ENCODE measurements at places on chromosomes 13 and 19.
A peak's percentile ranks its signal among the peaks of the same experiment; 100 is the strongest.

DNA sequence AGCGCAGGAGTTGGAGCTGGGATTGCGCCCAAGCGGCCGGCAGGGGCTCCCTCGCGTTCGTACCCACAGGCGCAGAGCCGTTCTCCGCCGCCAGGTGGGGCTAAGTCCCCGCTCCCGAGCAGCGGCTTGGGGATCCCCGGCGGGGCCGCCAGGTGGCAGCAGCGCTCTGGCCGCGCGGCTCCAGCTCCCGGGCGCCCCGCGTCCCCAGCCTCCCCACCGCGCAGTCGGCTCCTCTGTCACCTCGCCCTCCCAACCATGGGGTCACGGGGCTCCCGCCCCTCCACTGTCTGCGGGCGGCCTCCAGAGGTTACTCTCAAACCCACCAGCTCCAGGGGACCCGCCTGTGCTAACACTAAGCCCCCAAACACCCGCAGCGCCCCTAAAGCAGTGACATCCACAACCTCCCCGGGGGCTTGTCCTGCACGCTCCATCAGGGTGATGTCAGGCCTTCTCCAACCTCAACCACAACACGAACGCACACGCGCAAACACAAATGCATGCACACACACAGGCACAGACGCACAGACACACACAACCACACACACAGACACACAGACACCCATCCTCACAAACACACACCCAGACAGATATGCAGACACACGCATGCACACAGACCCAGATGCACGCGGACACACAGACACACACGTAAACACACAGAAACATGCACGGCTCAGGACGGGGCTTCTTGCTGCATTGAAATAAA, 18.4 kb upstream of the KCTD15 start:
- DNase-seq = peak; percentile 60

DNA sequence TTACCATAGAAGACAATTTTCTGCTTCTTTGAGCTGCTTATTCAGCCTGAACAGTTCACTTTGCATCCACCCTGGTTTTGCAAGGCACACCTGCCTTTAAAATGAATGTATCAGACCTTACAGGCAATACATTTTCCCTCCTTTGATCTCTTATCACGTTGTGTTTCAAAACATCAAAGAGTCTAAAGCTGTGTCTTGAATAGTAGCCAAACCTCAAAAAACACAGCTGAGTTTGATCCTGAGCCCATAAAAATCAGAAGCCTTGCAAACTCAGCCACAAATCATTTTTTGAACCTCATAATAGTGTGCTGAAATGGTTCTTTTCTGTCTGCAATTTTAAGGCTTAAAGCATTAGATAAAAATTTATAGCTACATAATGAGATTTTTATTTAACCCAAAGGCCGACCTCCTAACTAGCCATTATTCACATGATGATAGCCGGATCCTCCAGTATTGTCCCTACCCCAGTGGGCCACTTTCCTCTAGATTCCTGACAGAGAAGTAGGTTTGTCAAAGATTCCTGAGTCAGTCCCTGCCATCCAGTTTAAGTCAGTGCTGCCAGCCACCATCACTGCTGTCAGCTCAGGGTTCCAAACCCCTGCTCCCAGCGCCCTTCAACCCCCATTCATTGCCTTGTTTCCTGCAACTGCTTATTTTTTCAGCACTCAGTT, 71.8 kb downstream of the CAB39L start:
- no peak for DNase-seq

DNA sequence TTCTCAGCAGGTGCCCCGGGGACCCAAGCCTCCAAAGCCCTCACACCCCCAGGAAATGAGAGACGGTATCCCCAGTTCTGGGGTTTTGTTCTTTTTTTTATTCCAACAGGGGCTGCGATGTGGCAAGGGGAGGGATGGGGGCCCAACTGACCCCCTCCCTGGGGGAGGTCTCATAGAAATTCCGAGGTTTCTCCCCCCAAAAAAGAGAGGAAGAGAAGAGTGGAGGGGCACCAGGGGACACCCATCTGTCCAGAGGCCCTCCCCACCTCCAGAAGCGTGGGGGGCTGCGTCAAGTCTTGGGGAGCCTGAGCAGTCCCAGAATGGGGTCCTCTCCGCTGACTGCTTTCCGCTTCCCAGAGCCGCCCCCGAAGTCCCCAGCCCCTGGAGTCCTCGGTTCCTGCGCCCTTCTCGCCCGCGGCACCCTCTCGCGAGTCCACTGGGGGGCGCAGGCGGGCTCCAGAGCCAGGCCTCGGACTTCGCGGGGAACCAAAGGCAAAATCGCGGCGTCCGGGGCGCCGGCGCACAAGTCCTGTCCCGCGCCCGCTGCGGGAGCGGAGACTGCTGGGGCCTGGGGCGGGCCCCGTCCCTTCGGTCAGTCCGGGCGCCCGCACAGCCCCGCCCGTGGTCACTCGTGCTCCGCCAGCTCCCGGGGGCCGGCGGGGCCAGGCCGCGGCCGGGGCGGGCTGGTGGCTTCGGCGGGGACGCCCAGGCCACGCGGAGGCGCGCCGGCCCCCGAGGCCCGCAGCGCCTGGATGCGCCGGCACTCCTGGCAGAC, 4.4 kb upstream of the ATP1A3 start:
- DNase-seq = no peak

- no peak for DNase-seq
Measured at GRCh38 chr13:23749288-23749873, 139.8 kb downstream of the MIPEP start.

DNA sequence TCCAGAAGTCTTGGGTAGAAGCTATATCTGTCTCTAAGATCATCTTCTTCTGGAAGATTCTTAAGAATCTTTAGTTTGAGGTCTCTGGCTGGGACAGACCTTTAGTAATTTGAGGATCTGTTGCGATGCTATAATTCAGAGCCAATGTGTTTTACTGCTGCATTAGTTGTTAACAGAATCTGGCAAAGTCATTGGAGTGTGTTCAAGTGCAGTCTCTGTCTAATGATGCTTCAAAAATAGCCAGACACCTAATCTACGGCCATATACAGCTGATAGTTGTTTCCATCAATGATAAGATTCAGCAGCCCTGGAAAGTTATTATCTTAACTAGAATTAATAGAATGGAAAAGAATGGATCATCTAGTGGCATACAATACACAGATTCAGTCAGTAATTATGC, 72.6 kb downstream of the CDK8 start:
- DNase-seq = no peak

DNA sequence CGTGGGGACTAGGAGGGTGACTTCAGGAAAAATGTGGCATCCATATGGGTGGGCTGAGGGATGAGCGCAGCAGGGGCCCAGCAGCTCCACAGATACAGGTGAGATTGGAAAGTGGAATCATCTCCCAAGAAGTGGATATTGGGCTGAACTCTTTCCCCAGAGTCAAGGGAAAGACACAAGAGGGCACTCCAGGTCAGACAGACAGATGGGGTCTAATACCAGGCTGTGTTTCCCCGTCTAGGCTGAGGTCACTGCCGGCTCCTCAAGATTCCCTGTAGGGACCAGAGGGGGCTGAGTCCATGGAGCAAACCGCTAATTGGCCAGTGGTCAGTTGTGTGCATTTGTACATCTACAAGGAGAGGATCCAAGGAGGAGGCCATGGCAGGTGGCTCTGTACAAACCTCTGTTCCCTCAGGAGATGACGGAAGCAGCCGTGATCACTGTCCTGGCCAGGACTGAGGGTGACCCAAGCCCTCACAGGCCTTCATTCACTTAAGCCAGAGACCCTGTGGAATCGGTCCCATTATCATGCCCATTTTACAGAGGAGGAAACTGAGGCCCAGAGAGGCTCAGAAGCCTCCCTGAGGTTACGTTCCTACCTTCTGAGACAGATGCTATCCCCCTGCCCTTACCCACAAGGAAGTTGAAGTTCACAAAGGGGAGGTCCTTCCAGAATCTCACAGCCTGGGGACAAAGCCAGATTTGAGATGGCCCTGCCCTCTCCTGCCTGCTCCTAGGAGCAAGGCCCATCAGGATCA, 14.9 kb upstream of the IGLON5 start:
- DNase-seq = no peak

GRCh38 chr13:63381078-63381859, 1965.6 kb upstream of the PCDH20 start:
- DNase-seq = no peak

- DNase-seq = no peak
Measured at GRCh38 chr19:5038631-5039271, 69.8 kb downstream of the KDM4B start.
